Mammary microvascular endothelial cell (primary cell): ENCODE measurements at places on chromosomes 13 and 19. TPM values are rescaled to one million over a fixed set of nuclear protein-coding genes. Genes with fewer than 3 reads are reported as not detected.

The TMEM59L gene
- 0.07 TPM in 1 of 2 replicates, not detected in the other for total RNA-seq

The MIR17HG gene
- 0.93 and 1.9 TPM in 2 replicates for total RNA-seq

The SERP2 gene
- total RNA-seq = 0.25 TPM in 1 of 2 replicates, not detected in the other

The CLDN10 gene
- total RNA-seq = not detected in 2 replicates
